GM04504 (cell line): ENCODE measurements at places on chromosomes 7 and 10.
A peak's percentile ranks its signal among the peaks of the same experiment; 100 is the strongest.

- DNase-seq = no peak
Observed at GRCh38 chr7:128944487-128945236, 6.9 kb downstream of the IRF5 start.

DNA sequence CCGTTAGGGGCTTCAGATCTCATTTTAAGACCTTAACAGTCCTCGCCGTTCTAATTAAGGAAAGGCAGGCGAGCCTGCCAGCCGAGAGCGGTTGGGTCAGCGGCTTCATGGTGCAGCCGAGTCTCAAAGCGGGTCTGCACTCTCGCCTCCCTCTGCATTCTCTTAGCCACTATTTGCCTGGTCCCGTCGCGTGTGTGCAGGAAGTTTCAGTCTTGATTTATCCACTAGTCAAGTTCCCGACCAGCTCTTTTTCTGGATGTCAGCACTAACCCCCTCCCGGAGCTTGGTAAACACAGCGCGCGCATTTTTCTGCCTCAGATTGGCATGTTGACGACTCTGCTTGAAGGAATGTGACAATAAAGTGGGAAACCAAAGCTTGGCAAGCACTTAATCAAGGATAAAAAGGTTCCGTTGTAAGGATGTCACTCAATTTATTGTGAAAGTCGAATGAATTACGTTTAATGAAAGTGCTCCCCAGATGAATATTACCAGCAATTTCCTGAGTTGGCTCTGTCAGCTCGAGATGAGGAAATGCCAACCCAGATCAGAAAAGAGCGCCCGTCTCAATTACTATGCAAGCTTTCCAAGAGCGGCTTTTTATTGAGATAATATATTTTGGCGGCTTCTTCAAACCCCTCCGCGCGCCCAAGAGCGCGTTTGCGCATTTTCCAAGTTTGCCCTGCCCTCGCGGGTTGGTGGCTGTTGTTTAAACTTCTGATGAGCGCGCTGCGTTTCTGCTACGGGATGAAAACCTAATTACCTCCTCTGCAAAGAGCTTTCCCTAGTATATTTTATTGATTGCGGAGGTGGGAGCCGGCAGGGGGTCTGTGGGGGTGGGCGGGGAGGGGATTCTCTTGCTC lies 7.9 kb downstream of the NXPH1 start:
- DNase-seq = no peak

DNA sequence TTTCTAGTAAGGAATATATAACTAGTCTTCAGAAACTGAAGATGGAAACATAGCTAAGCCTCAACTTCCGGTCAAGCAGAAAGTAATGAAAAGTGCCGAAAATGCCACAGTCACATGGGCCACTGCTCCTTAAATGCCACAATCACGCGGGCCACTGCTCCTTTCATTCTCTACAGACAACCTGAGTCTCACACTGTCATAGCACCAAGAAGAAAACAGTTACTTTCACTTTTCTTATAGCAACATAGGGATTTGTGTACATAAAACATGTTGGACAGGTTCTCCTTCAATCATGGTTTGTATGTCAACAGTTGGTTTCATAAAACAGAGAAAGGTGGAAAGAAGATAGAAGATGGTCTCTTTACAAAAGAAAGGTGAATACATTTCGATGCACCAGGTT lies 48.6 kb upstream of the NOBOX start:
- no peak for DNase-seq

GRCh38 chr10:106571192-106571946 lies 593.1 kb downstream of the SORCS1 start:
- no peak for DNase-seq

DNA sequence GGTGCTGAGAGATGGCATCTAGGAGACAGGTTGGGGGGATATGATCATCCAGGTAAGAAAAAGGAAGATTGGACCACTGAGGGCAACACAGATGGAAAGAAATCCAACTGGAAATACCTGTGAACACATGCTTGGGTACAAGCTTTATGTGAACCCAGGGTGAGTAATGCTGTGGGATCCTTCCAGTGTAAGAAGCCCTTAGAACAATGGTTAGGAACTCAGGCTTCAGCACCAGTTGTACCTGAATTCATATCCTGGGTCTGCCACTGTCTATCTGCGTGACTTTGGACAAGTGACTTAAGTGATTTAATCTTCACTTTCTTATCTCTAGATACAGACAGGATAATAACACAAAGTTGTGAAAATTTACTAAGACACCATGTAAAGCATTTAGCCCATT lies 131.0 kb downstream of the ST7 start:
- DNase-seq = no peak

- peak; percentile 51 for DNase-seq
Observed at GRCh38 chr10:63767138-63767801, 246.1 kb downstream of the REEP3 start.

DNA sequence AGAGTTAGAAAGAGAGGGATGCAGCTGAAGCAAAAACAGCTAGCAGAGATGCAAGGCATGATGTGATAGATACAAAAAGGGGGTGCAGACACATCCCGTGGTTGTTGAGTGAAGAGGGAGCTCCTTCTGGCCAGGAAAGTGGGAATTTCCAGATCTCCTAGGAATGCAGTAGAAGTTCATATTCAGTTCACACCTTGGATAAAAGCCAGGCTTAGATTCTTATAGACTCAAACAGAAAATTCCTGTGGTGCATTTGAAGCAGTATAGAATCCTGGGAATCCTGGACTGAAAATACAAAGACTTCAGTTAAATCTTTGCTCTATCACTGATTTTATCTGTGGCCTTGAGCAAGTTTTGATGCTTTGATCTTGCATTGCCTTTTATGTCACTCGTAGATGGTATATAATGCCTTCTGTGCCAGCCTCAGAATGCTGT lies 33.9 kb downstream of the SGPL1 start:
- DNase-seq = peak; percentile 46

DNA sequence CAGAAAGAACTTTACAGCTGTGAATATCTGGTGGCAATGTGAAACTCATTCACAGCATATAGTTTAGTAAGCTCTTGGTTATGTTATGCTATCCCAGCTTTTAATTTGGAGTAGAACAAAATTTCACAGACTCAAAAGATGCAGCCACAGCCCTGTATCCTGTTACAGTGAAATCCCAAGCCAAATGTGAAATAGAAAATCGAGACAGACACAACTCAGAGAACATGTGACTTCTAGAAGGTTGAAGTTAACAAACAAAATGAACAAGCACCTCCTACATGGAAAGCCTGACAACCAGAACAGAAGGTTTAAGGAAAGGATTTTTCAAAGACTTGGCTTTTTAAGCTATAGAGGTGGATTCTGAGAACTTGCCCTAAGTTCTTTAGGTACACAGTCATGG lies 39.6 kb downstream of the JAZF1 start:
- DNase-seq = no peak

DNA sequence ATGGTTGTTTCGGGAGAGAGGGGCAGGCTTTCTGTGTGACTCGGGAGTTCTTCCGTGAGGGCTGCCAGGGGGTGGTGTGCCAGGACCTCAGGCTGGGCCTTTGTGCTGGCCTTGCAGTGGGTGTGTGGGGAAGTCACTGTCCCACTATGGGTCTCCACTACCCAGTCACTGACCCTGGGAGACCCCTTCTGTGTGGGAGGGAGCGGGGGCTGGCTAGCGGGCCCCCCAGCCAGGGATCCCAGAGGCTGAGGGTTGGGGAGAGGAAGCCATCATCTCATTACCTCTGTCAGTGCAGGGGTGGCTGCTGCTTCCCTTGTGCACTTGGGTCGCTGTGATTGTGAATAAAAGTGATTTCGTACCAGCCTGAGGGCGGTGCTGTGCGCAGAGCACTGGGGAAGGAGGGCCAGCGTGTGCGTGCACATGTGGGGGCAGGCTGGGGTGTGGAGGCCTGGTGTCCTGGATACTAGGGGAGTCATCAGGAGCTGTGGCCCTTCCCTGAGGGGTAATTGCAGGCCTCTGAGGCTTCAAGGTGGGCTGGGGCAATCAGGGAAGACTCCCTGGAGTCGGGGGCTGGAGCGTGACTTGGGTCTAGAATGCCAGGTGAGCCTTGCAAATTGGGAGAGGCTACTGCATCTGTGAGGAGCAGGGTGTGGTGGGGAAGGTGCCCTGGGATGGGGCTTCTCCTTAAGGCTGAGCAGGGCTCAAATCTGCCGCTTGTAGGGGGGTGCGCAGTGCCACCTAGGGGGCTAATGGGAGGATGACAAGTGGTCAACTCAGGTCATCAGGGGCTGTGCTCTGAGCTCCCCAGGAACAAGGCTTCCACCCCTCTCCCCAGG lies 98.9 kb downstream of the NEURL1 start:
- DNase-seq = no peak

DNA sequence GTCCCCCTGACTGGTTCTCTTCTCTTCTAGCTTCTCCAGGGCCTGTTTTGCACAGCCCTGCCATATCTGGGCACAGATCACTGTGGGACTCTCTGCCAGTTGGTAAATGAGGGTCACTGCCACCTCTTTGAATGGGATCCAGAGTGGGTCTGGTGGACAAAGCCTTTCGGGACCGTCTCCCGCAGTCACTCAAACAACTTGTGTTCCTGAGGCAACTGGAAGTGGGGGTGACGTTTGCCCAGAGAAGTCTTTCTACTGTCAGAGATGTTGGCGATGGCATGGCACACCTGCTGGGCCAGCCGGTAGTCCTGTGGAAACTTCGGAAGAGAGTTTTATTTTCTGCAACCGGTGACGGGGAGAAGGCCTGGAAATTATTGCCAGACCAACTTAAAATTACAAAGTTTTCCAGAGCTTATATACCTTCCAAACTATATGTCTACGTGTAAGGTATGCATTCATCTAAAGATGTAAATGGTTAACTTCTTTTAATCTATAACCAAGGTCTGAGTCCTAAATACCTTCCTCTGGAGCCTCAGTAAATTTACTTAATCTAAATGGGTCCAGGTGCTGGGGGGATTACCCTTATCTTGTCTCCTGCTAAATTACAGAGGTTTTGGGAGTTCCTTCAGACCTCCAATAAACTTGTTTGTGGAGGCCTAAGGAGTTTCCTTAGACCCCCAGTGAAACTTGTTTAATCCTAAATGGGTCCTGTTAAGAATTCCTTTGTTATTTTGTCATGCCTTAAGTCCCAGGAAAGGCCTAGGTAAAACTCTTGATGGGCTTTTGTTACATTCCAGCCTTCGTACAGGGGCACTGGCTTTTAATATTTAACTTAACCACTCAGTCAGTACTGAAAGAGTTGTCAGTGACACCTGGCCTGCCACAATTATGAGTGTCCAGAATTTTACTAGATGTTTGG lies 94.0 kb downstream of the NPSR1 start:
- no peak for DNase-seq

- DNase-seq = no peak
Observed at GRCh38 chr7:131546583-131547141, 9.8 kb downstream of the PODXL start.

GRCh38 chr10:128044961-128045832 lies 81.0 kb downstream of the MKI67 start:
- no peak for DNase-seq

- DNase-seq = no peak
Observed at GRCh38 chr7:100627238-100627549, 14.2 kb downstream of the TFR2 start.

- DNase-seq = peak; percentile 28
Observed at GRCh38 chr7:12389089-12389700, 14.5 kb downstream of the VWDE start.

GRCh38 chr7:119452401-119452800 lies 820.6 kb upstream of the KCND2 start:
- no peak for DNase-seq

DNA sequence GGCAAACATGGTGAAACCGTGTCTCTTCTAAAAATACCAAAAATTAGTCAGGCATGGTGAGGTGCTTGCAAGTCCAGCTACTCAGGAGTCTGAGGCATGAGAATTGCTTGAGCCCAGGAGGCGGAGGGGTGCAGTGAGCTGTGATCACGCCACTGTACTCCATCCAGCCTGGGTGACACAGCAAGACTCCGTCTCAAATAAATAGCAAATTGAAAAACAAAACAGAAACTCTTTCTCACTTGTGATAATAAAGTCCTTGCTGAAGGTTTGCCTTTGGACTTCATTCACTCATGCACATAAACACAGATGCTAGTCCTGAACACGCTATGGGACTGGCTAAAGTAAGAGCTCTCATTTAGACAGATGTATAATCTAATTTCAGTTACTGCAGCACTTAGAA lies 37.6 kb downstream of the ANK3 start:
- no peak for DNase-seq
